Bronchial epithelial cell (primary cell): ENCODE measurements at places on chromosomes 6 and 20.
A peak's percentile ranks its signal among the peaks of the same experiment; 100 is the strongest.

- DNase-seq: no peak
Measured at GRCh38 chr20:7996898-7997297, 22.7 kb downstream of the TMX4 start.

DNA sequence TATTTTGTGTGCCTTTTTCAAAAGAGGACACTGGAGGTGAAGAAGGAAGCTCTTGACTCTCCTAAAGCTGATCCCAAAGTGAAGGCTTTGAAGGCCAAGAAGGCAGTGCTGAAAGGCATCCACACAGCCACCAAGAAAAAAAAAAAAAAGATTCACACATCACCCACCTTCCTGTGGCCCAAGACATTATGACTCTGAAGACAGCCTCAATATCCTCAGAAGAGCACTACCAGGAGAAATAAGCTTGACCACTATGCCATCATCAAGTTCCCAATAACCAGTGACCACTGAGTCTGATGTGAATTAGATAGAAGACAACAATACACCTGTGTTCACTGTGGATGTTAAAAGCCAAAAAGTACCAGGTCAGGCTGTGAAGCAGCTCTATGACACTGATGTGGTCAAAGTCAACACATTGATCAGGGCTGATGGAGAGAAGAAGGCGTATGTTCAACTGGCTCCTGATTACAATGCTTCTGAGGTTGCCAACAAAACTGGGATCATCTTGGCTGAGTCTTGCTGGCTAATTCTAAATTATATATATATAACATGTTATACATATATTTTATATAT, 59.4 kb downstream of the PLCG1 start:
- no peak for DNase-seq

GRCh38 chr6:44251576-44252524, 4.9 kb downstream of the HSP90AB1 start:
- no peak for DNase-seq

DNA sequence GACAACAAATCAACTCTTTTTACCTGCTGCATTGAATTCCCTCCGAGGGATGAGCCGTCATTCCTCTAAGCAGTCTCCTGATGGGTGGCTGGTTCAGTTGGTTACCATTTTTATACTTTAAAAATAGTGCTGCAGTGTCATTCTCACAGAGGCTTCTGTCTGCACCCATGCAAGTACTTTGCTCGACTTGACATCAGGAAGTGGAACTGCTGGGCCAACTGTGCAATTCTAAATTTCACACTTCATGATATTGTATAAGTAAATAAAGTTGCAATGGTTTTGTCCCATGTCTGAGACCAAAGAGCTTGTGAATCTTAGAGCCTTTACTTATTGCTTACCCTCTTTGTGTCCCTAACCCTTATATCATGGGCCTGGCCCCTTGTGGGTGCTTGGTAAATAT, 2.5 kb downstream of the BTN3A1 start:
- DNase-seq: no peak

GRCh38 chr20:60748086-60748485, 504.0 kb upstream of the CDH4 start:
- no peak for DNase-seq

GRCh38 chr6:42251911-42252637, 34.4 kb upstream of the MRPS10 start:
- DNase-seq: no peak

GRCh38 chr6:162940426-162940825, 212.7 kb downstream of the PACRG start:
- DNase-seq: no peak

GRCh38 chr20:19435821-19436220, 223.4 kb downstream of the SLC24A3 start:
- DNase-seq: peak; percentile 61

- no peak for DNase-seq
Measured at GRCh38 chr6:144737998-144738397, 452.9 kb downstream of the UTRN start.

GRCh38 chr20:63087872-63088680, 81.3 kb upstream of the BHLHE23 start:
- no peak for DNase-seq

- no peak for DNase-seq
Measured at GRCh38 chr6:22110061-22110460, 186.8 kb downstream of the PRL start.

- DNase-seq: no peak
Measured at GRCh38 chr6:5124526-5124925, 39.4 kb downstream of the PPP1R3G start.

- DNase-seq: no peak
Measured at GRCh38 chr6:29951882-29952281, 9.6 kb downstream of the HLA-A start.

GRCh38 chr20:36490191-36490590, 51.1 kb upstream of the MYL9 start:
- DNase-seq: no peak

DNA sequence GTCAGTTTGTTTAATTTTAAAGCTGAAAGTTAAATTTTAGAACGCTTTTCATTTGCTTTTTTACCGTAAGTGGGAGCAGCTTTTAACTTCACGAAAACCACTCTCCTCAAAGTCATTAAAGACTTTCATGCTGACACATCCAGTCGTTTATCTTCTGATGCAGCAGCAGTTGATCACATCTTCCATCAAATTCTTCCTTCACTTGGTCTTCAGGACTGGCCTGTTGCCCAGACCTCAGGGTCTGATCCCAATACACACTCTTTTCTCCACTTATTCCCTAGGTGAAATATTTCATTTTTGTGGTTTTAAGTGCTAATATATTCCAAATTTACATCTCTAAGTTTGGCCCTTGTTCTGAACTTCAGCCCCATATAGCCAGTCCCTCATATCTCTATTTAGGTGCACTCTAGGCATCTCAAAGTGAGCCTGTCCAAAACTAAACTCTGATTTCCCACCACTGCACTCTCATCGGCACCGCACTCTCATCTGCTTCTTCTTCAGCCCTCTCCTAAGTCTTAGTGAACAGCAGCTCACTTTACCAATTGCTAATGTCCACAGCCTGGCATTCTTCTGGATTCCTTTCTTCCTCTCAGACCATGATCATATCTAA, 20.4 kb downstream of the AFDN start:
- no peak for DNase-seq

DNA sequence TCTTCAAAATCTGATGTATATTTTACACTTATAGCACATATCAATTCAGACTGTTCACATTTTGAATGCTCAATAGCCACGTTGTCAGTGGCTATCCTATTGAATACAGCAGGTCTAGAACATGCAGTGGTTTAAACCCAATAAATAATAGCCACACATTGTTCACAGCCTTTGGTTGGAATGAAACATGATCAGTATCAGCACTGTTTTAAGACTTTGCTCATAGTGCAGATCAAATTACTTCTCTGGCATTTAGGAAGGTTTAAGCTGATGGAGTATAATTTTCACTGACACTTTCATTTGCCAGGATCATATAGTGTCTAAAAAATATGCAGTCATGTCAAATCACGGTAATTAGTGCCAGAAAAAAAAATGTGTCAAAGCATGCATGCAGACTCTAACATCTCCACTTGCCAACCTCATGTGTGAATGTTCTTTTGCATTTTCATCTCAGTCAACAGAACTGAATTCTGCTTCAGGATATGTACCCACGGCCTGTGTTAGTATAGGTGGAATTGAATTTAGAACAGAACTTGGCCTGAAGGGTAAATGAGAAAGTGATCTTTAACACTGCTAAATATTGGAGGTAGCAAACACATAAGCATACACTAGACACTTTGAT, 184.1 kb downstream of the SLC24A3 start:
- no peak for DNase-seq

DNA sequence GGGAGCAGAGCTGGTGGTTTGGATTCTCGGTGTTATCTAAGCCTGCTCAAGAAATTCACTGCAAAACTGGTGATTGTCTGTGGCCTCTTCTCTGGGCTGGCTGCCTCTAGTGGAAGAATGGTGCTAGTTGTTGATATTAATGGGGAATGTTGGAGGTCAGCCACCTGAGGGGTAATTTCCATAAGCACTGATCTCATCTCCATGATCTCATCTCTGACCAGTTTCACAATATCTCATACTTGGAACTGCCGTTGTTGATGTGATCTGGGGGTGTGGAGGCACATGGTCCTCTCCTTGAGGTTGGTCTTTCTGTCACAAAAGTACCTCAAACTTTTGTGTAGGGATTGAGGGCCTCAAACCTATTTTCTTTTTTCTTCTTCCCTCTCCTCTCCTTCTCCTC, 102.6 kb downstream of the CD109 start:
- DNase-seq: peak; percentile 90

DNA sequence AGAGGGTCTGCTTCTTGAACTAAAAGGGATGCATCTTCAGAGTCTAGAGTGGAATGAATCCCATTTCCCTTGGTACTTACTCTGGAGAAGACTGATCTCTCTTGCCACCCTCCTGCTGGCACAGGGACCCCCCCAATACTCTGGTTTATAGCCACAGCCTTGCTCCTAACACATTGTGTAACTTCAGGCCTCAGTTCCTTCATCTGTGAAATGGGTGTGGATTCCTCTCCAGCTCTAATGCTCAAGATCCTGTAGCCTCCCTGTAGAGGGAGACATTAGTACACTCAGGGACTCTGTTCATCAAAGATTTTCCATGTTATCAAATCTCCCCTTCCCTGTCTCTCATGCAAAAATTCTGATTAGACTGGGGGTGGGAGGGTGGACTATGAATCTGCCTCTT, 315.7 kb upstream of the MOCS1 start:
- no peak for DNase-seq

GRCh38 chr6:7008451-7008988, 99.2 kb upstream of the RREB1 start:
- no peak for DNase-seq

DNA sequence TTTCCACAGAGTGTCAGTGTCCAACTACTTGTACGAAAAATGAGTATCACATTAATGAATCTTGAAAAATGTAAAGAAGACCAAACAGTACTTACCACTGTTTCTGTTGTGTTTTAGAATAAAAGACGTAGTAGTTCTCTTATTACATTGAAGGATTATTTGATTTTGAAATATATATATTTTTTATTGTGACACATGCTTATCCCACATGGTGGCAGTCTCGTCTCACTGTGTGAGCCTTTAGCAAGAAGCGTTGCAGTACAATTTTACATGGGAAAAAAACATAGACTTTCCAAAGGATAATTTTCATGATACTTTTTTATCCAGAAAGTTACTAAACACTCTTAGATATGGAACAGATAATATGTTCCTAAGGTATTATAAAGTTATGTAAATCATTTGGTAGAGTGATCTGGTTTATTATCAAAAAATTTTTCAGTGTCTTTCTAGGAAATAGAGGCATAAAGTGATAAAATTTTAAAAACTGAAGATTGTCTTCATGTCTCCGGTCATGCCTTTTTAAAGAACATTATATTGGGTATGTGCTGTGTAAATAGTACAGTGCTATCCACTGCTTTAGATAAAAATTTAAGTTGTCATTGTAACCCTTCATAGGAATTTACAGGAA, 117.5 kb upstream of the SAMD5 start:
- peak; percentile 34 for DNase-seq

DNA sequence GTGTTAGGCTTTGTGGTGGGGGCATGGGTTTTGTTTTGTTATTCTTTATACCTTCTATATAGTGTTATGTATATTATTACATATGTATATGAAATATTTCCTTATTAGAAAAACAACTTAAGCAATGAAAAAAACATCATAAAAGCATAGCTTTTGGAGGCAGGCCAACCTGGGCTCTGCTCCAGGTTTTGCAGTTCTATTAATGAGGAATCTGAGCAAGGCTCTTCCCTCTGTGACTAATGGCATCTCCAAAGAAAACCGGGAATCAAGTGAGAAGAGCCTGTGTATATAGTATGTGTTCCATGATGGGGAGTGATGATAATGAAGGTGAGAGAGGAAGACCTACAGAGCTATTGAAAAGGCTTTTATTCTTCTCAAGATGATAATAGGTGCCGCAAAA, 291.1 kb downstream of the CLIC5 start:
- peak; percentile 86 for DNase-seq

DNA sequence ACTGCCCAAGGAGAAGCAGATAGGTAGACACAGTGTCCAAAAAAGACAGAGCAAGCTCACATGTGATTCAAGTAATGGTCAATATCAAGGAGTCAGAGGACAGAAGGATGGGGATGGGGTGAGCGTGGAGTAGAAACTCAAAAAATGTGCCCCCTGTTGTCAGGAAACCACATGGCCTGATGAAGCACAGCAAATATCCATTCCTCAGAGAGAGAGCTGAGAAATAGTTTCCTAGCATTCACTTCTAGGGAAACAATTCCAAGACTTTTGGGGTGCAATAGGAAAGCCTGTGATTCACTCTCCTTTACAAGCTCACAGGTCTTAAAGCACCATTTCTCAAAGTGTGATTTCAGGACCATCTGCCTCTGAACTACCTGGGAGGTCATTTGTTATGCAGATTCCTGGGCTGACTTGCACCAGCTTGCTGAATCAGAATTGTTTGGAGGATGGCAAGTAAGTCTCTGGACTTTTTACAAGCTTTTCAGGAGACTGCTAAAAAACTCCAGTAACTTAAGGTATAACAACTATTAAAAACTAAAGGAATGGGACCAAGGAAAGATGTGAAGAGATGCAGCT, 432.8 kb downstream of the HDGFL1 start:
- DNase-seq: no peak

DNA sequence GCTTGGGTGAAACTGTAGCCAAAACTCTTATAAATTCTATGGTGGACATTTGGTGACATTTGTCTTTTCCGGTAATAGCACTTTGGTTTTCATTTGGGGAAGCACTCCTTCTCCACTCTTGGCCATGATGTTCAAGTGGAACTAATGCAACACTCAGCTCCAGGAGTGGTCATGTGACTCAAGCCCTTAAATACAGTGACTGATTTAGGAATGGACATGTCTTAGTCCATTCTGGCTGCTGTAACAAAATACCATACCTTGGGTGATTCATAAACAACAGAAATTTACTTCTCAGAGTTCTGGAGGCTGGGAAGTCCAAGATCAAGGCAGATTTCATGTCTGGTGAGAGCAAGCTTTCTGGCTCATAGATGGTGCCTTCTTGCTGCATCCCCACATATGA, 10.8 kb upstream of the FKBP1A start:
- DNase-seq: no peak

- DNase-seq: no peak
Measured at GRCh38 chr6:37830225-37830624, 10.7 kb downstream of the ZFAND3 start.

- no peak for DNase-seq
Measured at GRCh38 chr20:6028818-6029217, 25.0 kb downstream of the LRRN4 start.
